SHP77 (cell line): ENCODE measurements at places on chromosomes 1 and 21.

- DNase-seq, result no peak
These were observed 42.6 kb upstream of the EDN2 start for GRCh38 chr1:41526956-41527561.

DNA sequence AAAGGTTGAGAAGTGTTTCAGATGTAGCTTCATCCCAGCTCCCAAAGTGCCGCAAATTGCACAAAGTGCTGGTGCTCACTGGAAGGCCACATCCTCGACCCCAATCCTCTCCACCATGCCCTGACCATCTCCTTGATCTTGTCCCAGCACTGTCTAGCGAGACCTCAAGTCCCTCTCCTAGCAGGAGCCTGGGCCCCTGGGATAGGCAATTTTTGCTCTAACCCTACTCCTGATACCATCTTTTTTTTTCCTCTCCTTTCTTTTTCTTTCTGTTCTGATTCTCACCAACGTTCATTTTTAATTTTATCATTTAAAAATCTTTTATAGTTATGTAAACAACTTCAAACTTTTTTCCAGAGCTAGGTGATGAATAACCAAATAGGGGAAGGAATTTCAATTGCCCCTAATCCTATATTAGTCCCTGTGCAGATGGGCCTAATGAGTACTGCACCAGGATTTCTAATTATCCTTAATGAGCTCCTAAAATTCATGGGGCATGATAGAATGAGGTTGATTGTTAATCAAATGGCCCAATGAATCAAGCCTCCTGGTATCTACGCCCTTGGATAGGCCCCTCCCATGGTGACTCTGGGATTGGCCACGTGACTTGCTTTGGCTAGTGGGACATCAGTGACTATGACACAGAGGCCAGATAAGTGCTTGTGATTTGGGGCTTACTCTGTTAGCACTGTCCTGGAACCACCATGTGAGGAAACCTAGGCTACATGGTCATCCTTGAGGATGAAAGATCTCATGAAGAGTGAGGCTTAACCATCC, 41.5 kb upstream of the TENT5B start:
- no peak for DNase-seq

- no peak for DNase-seq
These were observed 29.8 kb upstream of the TRIM33 start for GRCh38 chr1:114540821-114541220.

- no peak for DNase-seq
These were observed 205.5 kb upstream of the C1orf105 start for GRCh38 chr1:172215006-172215405.

DNA sequence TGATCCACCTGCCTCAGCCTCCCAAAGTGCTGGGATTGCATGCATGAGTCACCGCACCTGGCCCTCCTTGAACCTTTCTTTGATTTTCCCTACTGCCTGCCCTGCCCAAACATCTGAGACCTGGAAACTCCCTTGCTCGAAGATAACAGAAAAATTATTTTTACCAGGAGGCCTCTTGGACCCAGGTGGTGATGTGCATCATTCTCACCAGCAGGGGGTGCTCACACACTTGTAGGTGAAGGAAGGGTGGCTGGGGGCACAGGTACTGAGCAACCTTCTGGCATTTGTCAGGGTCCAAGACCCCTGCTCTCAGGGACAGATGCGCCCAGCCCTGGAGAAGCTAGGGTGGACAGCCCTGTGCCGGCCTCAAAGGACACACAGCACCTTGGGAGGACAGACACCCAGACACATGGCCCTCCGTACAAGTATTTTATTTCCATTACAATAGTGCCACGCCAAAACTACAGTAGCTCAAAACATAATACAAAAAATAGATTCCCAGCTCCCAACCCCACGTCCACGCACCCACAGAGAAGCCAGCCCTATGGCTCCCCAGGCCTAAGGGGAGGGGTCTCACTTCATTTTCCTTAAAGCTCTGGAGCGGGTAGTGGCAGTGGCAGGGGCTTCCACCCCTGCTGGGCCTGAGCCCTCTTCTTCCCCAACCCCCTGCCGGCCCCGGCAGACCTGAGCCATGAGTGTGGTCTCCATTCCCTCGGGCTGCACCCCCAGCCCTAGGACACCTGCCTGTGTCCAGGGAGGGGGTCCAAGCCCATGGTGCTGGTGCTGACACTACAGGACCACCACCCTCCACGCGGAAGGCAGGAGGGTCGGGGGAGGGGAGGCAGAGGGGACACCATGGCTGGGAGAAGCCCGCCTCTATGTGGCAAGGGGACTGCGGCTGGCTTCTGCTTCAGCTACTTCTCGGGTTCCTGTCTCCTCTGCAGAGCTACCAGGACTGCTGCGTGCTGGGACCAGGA, 40.4 kb upstream of the EIF4G3 start:
- no peak for DNase-seq

- DNase-seq, result peak; percentile 30
These were observed 507.9 kb downstream of the PLA2G4A start for GRCh38 chr1:187336441-187337168.

DNA sequence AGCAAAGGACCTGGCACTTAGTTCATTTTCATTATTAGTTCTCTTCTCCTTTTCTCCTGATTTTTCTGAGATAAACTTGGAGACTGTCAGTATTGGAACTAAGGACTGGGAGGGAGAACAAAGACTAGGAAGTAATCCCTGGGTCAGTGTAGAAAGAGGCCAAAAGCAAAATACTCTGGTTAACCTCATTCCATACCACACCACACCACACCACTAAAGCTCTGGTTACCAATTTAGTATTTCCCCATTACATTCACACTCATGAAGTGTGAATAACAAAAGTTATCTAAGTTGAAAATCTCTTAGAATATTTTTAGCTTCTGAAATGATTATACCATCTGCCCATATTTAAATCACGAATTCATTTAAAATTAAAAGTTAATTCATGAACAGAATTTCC, 68.9 kb upstream of the DMRTA2 start:
- DNase-seq, result no peak

DNA sequence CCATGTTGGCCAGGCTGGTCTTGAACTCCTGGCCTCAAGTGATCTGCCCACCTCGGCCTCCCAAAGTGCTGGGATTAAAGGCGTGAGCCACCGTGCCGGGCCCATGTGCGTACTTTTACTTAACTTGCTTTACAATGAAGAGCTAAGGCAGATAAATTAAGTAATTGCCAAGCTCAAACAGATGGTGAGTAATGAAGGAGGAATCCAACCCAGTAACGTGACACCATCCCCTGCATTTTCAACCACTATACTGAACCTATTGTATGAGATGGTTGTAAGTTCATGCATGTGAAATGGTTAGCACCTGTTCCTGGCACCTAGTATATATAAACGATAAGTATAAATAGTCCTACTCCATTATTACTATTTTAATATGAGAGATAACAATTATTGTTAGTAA, 588.0 kb upstream of the BEND5 start:
- DNase-seq, result no peak

DNA sequence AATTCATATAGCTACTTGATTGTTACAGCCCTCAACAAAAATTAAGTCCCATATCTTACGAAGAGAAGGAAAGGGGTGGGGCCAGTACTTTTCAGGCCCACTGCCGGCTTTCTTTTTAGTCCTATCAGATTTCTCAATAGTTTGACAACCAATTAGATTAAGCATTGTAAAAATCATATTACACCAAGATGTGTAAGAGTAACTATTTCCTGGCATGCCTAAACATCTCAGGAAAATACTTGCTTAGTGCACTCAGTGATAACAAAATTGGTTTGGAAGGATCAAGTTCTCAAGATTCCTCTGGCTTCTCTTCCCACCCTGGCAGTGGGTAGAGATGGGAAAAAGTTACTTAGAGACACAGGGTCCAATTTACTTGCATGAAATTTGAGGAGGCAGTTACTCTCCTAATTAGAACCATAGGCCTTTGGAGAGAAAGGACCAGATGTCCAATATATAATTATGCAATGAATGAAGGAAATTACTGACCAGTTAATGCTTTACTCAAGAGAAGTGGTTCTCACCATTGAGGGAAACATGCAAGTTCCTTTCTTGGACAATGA, 30.1 kb downstream of the STPG1 start:
- DNase-seq, result no peak
